CD4-positive, alpha-beta T cell treated with Interleukin-17A for 4 hours (primary cell): ENCODE measurements at places on chromosomes 6 and 20.

DNA sequence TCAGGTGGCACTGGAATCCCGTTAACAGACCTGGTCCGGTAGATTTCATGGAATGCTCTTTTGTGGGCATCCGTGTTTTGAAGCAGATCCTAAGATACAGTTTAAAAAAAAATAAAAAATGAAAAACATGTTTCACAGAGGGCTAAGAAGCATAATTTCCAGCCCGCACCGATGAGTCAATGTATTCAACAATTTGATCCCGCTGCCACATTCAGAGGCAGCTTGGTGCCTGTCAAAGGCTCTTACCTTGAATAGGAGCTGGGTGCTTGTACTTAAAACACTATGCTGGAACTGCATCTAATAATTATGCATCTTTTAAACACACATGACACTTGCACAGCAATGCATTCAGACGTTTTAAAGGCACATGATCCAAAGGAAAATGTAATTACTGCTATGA is 164.8 kb downstream of the SYNE1 start:
- DNase-seq = no peak

DNA sequence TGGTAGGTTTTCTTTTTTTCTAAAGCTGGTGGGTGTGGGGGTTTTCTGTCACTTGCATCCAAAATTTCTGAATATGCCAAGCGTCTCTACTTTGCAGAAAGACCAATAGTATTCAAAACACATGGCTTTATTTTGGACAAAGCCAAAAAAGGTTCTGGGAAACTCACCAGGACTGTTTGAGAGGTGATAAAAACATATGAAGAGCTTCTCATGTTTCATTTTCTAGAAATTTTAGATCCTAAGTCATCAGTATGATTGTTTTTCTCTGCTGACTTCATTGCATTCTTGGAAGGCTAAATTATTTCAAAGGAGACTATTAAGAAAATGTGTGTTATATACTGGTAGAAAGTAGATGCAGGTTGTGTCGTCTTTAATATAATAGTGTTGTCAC is 51.3 kb downstream of the GCLC start:
- no peak for DNase-seq

- no peak for DNase-seq
Measured at GRCh38 chr6:163095401-163095800, 319.1 kb upstream of the QKI start.

- no peak for DNase-seq
Measured at GRCh38 chr6:14549304-14549770, 431.8 kb downstream of the CD83 start.

DNA sequence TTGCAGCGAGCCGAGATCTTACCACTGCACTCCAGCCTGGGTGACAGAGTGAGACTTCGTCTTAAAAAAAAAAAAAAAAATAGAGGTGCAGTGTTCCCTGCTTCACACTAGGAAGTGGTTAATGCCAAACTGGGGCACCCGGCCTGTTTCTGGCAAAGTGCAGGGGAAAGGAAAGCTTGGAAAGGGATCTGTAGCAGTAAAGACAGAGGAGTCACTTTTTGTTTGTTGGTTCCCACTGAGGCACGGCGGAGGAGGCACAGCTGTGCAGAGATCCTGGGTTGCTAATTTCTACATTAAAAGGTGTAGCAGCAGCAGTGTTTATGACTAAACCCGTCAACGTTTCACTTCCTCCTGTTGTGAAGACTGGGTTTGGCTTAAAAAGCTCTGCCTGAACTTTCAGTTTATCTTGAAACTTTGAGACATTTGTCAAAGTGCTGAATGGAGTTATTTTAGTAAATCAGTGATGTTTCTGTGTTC is 125.6 kb downstream of the CARMIL1 start:
- peak; percentile 59 for DNase-seq

DNA sequence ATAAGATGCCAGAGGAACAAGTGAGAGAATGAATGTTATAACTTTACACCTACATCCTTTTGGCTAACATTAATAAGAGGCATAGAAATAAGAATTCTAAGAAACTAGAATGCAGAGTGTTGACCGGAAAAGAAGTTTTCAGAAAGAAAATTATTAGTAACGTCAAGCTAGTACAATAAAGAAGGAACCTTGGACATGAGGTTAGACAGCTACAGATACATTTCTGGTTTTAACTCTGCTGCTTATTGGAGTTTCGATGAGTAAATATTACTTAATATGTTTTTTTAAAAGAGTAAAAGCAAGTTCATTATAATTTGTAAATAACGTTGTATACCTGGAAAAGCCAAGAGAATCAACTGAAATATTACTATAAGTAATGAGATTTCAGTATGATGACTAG is 22.7 kb downstream of the TAB2 start:
- no peak for DNase-seq

DNA sequence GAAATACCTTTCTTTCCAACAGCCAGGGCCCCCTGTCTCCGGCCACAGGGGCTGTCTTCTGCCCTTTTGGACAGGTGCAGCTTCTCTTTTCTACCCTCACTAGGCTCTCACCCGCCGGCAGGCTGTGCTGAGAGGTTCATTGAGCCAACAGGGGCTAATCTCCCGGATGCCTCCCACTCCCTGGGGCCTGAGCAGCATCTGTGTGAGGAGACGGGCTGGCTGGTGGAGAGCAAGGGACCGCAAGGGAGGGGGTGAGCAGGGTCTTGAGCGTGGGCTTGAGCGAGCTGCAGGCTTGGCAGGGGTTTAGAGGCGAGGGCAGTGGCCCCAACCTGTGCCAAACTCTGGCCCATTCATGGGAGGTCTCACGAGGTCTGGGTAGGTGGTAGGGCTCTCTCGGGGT is 56.5 kb upstream of the CST7 start:
- DNase-seq = no peak

GRCh38 chr6:43203029-43203717 is 21.2 kb downstream of the CUL9 start:
- no peak for DNase-seq

DNA sequence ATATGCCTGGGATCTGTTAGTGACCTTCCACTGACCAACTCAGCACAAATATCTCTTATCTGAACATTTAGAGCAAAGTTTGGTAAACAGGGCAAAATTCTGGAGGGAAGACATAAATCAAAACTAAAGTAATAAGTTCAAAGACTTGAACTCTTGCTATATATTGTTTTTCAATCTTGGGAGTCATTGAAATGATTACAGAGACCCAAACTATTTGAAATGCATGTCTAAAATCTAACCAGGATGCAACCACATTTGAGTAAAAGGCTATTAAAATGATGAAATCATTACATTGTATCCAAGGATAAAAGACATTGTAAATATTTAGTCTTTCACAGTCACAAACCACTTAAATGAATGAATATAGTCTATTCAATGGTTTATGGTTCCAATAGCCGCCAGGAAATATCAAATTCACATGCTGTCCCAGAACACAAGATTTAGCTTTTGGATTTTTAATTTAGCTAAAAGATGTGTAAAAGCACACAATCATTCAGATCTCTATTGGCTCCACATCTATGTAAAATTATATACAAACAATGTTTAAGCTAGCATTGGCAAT is 256.6 kb upstream of the EPHA7 start:
- DNase-seq = no peak

DNA sequence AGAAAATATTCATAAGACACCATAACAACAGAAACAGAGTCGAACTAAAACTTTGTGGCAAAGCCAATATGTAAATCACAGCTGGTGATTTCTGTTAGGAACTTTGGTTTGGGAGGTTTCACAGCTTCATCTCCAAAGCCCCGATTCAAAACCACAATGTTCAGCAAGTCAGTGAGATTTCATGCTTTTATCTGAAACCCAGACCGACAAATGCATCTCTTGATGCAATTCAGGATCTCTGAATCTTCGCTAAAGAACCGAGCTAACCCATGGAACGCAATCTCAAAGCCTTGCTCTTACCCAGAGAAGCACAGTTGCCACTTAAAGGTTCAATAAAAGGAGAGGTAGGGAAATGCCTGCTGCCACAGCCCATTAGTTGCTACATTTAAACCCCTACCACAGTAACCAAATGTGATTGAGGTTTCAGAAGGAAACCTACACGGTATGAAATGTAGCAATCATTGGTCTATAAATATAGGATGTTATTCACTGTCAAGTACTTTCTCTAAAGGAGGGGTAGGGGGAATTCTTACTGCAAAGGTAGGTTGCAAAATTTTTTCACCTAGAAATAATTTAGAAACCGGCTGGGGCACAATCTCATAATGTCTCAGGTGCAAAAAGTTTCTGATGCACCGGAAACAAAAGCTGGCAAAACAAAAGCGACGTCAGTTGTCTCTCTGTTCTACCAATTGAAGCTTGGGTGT is 381.0 kb upstream of the ARID1B start:
- peak; percentile 46 for DNase-seq

GRCh38 chr6:168562576-168563151 is 121.7 kb downstream of the SMOC2 start:
- DNase-seq = no peak

GRCh38 chr20:46964618-46965455 is 70.2 kb downstream of the EYA2 start:
- no peak for DNase-seq

DNA sequence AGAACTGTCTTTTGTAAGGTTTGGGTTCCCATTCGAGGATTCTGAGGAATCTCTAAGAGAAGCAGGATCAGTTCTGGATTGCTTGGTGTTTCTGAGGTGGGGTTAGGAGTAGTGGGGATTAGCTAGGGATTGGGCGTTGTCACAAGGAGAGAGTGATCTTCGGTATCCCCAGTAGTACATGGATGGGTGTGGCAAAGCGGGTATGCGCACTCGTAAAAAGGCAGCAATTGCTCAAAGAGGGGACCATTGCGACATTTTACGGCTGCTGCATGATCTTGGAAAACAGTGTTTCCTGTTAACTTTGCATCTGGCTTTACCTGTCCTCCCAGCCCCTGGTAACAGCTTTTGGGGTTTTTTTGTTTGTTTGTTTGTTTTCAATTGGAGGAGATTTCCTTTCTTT is 9.7 kb upstream of the ZSCAN9 start:
- no peak for DNase-seq

DNA sequence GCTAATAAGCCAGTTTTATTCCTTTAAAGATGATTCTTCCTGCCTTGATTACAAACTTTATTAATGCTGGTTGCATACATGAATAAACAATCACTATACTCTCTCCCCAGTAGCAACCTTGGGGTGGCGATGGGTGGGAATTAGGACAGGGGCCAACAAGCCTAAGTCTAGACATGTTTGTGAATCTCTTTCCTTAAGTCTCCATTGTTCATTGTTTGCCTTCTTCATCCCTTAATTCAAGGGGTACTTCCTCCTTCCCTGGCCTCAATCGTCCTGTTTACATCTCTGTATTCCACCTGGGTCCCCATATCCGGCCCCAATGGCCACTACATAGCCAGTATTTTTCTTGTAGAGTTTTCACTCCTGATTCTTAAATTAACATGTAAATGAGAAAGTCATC is 66.0 kb downstream of the ARHGAP18 start:
- no peak for DNase-seq

DNA sequence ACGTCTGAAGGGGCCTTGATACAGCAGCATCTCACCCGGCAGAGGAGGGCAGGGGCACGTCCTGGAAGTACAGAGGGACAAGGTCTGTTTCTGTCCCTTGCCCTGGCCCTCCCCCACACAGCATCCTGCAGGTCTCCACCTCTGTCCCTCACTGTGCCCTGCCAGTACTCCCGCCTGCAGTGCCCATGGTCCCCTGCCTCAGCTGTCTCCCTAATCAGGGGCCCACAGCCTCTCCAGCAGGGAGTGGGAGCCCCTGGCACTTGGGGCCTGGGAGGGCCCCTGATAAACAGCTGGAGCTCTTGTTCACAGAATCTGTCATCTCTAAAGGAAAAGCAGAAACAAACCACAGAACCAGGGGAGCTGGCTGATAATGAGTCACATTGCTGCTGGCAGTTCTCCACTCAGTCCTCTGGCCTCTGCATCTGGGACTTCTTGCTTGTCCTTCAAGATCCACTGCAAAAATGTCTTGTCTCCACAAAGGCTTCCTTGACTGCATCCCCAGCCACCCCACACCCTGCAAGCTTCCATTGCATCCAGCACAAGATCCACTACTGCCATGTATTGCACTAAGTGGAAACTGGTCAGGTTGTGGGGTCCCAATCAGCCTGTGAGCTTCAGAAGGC is 33.2 kb upstream of the TAF8 start:
- DNase-seq = peak; percentile 60

- DNase-seq = no peak
Measured at GRCh38 chr6:144952456-144953240, 667.5 kb downstream of the UTRN start.

- DNase-seq = no peak
Measured at GRCh38 chr20:24487648-24488047, 18.2 kb downstream of the SYNDIG1 start.

DNA sequence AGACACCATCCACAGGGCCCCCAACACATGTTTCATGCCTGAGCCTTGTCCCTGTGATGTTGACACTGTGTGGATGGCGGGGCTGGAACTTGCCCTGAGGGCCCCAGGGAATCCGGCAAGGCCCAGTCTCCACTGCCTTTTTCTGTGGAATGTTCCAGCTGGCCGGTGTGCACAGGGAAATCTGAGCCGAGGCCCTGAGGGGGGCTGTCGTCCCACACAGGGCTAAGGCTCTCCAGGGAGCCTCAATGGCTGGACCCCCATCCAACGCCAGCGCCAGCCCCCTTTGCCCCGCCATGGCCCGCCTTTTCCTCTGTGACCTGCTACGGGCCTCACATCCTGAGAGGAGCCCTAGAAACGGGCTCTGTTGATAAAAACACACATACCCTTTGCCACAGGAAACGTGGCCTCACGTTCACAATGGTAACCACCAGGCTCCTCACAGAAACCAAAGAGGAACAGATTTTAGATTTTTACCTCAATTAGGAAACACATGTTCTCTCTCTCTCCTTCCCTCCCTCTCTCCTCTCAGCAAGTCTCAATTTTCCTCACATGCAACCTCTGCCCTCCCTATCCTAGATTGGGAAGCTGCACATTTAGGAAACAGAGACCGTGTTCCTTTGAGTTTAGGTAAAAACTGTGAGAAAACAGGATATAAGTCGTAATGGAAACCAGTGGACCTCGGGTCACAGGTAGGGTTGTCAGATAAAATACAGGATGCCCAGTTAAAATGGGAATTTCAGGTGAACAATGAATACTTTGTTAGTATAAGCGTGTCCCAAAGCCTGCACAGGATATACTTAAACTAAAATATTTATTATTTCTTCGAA is 13.7 kb upstream of the ZNF831 start:
- peak; percentile 76 for DNase-seq

DNA sequence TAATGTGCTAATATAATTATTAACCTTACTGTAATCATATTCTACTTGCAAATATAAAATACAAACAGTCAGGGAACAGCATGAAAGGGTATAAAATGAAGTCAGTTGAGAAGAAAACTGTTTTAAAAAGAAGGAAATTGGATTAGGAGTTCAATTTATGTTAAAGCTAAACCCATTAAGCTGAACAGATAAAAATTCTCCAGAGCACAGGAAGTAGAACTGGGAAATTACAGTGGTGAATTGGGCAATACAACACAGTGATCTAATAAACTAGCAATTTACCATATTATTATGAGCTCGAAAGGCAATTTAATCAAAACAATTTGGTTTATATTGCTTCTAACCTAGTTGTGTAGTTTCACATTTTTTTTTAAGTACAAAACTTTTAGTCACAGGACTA is 407.4 kb upstream of the RGS17 start:
- DNase-seq = no peak
